ENCODE measurements at places on chromosomes 4 and X.

GRCh38 chr4:168832763-168833575, 177.1 kb downstream of the CBR4 start:
- peak; percentile 85 for DNase-seq

DNA sequence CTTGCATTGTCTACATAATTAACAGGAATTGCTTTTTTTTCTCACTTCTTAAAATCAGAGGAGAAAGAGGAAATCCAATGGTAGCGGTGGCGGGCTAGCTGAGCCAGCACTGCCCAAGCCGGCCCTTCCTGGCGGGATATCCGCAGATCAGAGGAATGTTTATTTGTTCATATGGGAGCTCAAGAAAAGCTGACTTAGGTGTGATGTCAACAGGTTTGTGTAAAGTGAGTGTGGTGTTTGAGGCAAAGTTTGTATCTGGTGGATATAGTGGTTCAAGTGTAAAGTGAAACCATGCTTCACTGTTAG, 466 bp upstream of the SLC39A8 start:
- no peak for DNase-seq

- no peak for DNase-seq
Measured at GRCh38 chr4:12746221-12746620, 737.9 kb downstream of the RAB28 start.

DNA sequence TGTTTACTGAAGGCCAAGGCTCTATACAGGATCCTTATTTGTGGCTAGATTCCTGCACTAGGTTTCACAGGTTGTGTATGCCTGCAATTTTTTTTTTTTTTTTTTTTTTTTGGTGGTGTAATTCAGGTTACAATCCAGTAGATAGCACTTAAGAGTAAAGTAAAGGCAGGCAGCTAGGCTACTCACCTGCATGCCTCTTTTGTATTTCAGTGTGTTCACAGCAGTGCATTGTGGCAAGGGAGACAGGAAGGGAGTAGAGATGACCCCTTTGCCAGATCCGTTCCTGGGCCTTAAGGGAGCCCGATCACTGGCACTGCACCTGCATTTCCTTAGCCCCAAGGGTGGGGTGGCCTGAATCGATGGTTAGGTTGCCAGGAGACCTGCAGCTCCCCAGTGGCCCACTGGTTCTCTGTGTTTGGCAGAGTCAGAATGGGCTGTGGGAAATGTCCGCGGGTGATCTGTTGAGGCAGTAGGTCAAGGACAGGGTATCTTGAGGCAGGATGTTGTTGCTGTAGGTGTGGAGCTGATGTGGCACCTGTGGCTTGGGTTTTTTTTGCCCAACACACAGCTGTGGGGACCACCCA, 374.9 kb upstream of the AADAT start:
- DNase-seq = no peak
